ENCODE measurements at places on chromosomes 1 and 21. TPM values are rescaled to one million over a fixed set of nuclear protein-coding genes. Genes with fewer than 3 reads are reported as not detected.

Gene SPATA46
- not detected for total RNA-seq

Gene GSTM1
- not detected for total RNA-seq

Gene ITLN1
- total RNA-seq = 938 TPM

Gene LMX1A
- total RNA-seq = 1.3 TPM

Gene ETNK2
- total RNA-seq = 66.1 TPM

Gene LIPI
- not detected for total RNA-seq

Gene KCNJ15
- total RNA-seq = 0.80 TPM

Gene FAM72C
- total RNA-seq = not detected

Gene CLEC20A
- total RNA-seq = not detected

Gene NTRK1
- total RNA-seq = 0.73 TPM

Gene SPATA21
- not detected for total RNA-seq

Gene PRUNE1
- 34.1 TPM for total RNA-seq

Gene PRAMEF17
- total RNA-seq = not detected

Gene NBPF19
- total RNA-seq = 41.0 TPM

Gene CLCNKB
- 0.32 TPM for total RNA-seq

Gene RYR2
- total RNA-seq = 0.16 TPM

Gene TMPRSS3
- total RNA-seq = 9.2 TPM

Gene OR6N1
- total RNA-seq = not detected

Gene DNAJC6
- total RNA-seq = 4.2 TPM

Gene HMGCS2
- 23.0 TPM for total RNA-seq

Gene GUCA2A
- total RNA-seq = not detected

Gene TCHHL1
- total RNA-seq = not detected

Gene DCDC2B
- 0.33 TPM for total RNA-seq

Gene TAL1
- 5.1 TPM for total RNA-seq

Gene RIPK4
- total RNA-seq = 15.7 TPM

Gene S100A3
- total RNA-seq = 0.44 TPM

Gene MARCKSL1
- total RNA-seq = 82.8 TPM

Gene NIBAN1
- 44.2 TPM for total RNA-seq

Gene UMODL1
- total RNA-seq = not detected

Gene HRNR
- not detected for total RNA-seq

Gene KRTAP22-2
- not detected for total RNA-seq

Gene FCAMR
- total RNA-seq = not detected

Gene B3GALT5
- not detected for total RNA-seq

Gene CD1C
- total RNA-seq = 0.66 TPM

Gene PARK7
- total RNA-seq = 227 TPM

Gene ZNF669
- total RNA-seq = 5.9 TPM

Gene ST6GALNAC5
- total RNA-seq = 0.48 TPM

Gene FMO4
- total RNA-seq = 27.7 TPM

Gene CYP4A22
- 0.44 TPM for total RNA-seq

Gene PCP4
- 2.3 TPM for total RNA-seq

Gene OTUD7B
- 28.1 TPM for total RNA-seq

Gene SERINC2
- total RNA-seq = 50.6 TPM

Gene TRIM46
- total RNA-seq = 1.5 TPM

Gene CCDC27
- total RNA-seq = not detected

Gene CFHR2
- total RNA-seq = not detected

Gene GLIS1
- total RNA-seq = 0.16 TPM

Gene FOXO6
- total RNA-seq = 0.98 TPM

Gene OR2T11
- not detected for total RNA-seq

Gene MTF2
- total RNA-seq = 11.0 TPM

Gene FOXD3
- not detected for total RNA-seq

Gene GPR37L1
- total RNA-seq = not detected

Gene RSPO1
- total RNA-seq = 13.0 TPM

Gene SHISAL2A
- not detected for total RNA-seq

Gene HECTD3
- total RNA-seq = 33.4 TPM

Gene OR2T4
- not detected for total RNA-seq

Gene GJA4
- total RNA-seq = 8.9 TPM

Gene PRAMEF14
- not detected for total RNA-seq

Data from breast epithelium (tissue), 4 donors.